ENCODE measurements at places on chromosomes 1 and 21.

GRCh38 chr1:108034396-108034795, 69.4 kb upstream of the VAV3 start:
- DNase-seq: no peak

- DNase-seq: no peak
Observed at GRCh38 chr1:64567426-64568170, 97.7 kb downstream of the CACHD1 start.

DNA sequence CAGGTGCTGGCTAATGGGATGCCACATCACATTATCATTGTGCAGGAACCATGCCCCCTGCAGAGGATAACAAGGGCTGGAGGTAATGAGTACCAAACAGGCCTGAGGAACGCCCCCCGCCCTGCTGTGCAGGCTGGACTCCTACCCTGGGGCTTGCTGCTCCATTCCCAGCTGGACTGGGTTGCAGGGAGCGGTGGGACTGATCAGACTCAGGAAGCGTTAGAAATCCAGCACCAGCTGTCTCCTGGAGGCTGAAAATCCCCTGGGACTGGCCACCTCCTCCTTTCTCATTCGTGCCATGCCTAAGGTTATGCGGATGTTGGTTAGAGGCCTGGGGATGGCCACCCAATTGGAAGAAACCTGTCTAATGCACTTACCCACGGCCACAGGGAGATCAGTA, 36.9 kb upstream of the POU3F1 start:
- no peak for DNase-seq

DNA sequence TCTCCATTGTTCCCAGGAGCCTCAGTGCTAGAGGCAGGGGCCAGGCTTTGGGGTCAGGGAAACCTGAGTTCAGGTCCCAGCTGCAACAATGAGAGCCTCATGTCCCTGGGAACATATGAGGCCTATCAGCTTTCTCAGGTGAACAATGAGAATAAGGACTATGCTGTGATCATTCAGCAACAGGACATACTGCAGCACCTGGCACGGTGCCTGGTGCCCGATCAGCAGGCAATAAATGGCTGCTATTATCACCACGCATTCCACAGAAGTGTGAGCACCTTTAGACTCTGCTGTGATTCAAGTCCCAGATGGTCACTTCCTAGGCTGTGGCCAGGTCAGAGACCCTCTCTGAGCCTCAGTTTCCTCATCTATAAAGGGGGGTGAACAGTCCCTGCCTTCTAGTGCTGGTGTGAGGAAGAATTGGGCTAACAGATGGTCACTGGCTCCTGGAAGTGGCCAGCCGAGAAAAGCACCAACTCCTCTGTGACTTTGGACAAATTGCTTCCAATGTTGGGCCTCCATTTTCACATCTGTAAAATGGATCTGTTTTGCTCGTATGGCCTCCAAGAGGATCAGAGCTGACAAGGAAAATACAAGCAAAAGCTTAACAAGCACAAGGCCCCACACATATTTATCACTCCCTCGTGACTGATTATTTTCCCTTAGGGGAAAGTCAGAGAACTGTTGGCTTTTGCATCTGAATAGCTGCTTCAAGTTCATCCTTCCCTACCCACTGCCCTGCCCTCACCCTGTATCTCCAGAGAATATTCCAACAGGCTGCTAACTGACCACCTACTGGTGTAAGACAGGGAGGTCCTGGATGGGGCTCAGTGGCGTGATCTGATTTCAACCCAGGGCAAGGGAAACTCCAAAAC, 1.1 kb downstream of the SLC5A9 start:
- no peak for DNase-seq

DNA sequence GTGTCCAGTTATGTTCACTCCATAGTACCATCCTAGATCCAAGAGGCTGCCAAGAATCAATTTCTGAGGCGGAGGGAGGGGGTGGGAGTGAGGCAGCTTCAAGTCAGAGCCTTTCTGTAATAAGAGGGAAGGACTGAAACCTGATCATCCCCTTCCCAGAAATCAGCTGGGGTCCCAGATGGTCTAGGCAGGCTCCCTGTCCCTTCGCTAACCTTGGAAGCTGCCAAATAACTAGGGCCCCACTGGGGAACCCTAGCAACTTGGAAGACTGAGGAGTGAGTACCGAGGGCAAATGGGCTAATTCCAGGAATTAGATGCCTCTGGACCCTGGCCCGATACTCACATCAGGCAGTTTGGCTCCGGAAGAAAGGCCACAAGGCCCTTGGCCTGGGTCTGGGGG, 113.3 kb downstream of the NAV1 start:
- no peak for DNase-seq

DNA sequence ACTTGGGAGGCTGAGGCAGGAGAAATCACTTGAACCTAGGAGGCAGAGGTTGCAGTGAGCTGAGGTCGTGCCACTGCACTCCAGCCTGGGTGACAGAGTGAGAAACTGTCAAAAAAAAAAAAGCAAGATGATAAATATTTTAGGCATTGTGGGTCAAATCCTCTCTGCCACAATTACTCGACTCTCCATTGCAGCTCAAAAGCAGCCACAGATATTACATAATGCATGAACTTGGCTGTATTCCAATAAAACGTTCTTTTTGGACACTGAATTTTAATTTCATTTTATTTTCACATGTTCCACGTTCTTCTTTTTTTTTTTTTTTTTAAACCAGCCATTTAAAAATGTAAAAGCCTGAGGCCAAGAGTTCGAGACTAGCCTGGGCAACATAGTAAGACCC, 69.4 kb downstream of the TCP10L start:
- no peak for DNase-seq

DNA sequence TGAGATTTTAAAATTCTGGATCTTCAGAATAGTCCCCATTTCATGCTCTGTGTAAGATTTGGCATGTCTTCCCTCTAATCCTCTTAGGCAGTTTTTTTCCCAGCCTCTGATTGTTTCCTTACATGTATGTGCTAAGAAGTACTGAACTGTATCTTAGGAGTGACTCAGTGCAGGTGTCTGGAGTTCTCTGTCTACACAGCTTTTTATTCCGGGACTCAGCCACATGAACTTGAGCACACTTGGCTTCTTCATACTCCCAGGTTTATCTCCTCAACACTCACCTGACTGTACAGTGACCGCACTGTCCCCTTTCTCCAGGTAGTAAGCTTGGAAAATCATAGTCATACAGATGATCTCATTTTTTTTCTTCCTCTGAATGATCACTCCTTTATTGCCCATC, 50.7 kb downstream of the SYT14 start:
- no peak for DNase-seq

DNA sequence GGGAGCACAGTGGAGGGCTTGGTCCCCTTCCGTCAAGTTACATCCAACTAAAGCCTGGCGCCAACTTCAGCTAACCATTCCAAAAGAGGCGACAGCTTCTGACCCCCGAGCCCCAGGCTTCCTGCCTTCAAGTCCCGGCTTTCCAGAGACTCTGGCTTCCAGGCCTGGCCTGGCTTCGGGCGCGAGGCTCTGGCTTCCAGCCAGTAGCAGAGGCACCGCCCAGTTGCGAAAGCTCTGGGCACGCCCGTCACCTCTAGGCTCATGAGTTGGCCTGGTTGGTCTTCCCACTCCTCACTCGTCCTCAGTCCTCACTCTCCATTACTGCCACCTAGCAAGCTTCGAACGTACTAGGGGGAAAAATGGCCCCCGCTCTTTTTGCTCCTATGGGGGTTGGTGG, 30.0 kb upstream of the C1orf185 start:
- DNase-seq: no peak

GRCh38 chr1:26127235-26128163, 15.9 kb downstream of the PDIK1L start:
- DNase-seq: no peak

GRCh38 chr1:156527584-156527983, 27.0 kb upstream of the MEF2D start:
- DNase-seq: no peak

GRCh38 chr1:21823980-21824702, 12.1 kb downstream of the LDLRAD2 start:
- no peak for DNase-seq

DNA sequence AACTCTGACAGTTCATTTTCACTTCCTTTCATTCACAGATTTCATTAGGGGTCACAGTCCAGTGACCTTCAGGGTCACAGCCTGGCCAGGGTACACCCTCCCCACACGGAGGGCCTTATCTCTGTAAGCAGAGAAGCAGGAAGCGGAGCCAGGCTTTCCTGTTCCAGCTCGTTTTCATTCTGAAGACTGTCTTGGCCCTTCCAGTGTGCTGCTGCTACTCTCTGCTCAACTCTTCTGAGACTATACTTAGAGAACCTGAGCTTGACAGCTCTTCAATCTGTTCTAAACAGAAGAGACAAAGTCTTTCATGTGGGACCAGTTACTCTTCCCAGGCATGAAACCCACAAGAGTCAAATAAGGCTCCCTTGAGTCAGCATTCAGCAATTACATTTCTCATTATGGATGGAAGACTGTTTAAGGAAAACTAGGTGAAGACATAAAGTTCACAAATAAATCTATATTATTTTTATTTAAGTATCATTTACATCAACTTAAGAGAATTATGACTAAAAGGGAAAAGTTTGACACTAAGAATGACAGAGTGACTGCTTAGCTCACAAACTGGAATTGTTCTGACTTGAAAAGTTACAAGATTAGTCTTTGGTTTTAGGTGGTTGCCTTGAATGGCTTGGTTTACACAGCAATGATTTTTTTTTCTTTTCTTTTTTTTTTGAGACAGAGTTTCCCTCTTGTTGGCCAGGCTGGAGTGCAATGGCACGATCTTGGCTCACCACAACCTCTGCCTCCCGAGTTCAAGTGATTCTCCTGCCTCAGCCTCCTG, 4.8 kb upstream of the TDRD10 start:
- no peak for DNase-seq

GRCh38 chr1:11648039-11648438, 6.2 kb downstream of the FBXO2 start:
- DNase-seq: no peak

- DNase-seq: no peak
Observed at GRCh38 chr1:226640321-226641136, 92.0 kb downstream of the STUM start.

- DNase-seq: no peak
Observed at GRCh38 chr1:1050577-1051052, 23.5 kb downstream of the RNF223 start.

DNA sequence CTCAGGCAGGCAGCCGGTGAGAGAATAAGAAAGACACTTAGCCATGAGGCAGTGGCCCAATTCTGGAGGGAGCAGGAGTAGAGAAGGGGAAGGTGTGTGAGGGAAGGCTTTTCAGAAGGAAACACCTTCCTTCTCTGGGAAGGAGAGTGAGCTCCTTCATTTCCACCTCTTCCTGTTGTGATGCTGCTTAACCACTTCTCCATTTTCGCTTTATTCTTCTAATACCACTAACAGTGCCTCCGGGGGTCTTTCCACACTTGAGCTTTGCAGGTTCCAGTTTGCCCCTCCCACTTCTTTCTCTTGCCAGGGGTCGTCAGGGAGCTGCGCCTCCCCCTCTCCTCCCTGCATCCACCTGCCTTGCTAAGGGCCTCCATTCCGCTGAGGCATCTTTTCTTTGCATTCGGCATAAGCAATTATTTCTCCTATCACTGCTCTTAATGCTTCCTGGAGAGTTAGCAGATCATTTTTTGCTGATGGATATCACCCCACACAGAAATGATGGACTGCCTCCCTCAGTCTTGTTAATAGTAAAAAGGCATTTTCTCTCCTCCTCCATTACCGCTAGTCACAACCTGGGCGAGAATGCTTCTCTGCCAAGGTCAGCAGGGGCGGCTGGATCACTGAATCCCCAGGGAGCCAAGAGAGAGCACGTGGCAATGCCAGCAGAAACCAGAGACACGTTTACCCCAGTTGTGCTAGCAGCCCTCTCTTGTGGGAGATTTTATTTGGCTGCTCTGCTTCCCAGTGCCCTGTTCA, 74.8 kb downstream of the ELAVL4 start:
- no peak for DNase-seq

DNA sequence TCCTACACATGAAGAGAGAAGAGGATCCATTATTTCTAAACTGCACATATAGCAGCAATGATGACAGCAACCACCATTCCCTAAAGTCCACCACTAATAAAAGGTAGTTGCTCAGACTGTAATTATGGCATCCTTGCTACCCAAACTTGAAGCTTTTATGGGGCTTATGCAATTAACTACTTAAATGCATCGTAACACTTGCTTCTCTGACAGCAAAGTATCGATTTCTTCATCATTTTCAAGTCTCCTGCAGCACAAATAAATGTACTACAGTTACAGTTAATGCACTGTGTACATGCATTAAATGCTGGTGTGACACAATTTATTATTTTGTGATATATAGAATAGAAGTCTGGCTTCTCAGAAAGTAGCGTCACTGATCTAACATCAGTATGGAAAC, 241.7 kb downstream of the USH2A start:
- no peak for DNase-seq

GRCh38 chr1:39829791-39830533, 41.3 kb upstream of the BMP8B start:
- DNase-seq: no peak

GRCh38 chr1:17201201-17202021, 3.5 kb upstream of the PADI1 start:
- DNase-seq: no peak

GRCh38 chr1:214463596-214463995, 87.8 kb downstream of the PTPN14 start:
- no peak for DNase-seq

- DNase-seq: no peak
Observed at GRCh38 chr1:2316451-2316961, 74.8 kb downstream of the MORN1 start.

GRCh38 chr1:39418236-39418635, 73.2 kb upstream of the BMP8A start:
- no peak for DNase-seq

GRCh38 chr1:2921970-2922686, 99.1 kb upstream of the ACTRT2 start:
- no peak for DNase-seq

GRCh38 chr1:206832352-206832880, 33.0 kb upstream of the IL20 start:
- no peak for DNase-seq

GRCh38 chr1:71270394-71270915, 189.6 kb upstream of the ZRANB2 start:
- no peak for DNase-seq

- DNase-seq: no peak
Observed at GRCh38 chr1:97157991-97158390, 436.4 kb downstream of the PTBP2 start.

DNA sequence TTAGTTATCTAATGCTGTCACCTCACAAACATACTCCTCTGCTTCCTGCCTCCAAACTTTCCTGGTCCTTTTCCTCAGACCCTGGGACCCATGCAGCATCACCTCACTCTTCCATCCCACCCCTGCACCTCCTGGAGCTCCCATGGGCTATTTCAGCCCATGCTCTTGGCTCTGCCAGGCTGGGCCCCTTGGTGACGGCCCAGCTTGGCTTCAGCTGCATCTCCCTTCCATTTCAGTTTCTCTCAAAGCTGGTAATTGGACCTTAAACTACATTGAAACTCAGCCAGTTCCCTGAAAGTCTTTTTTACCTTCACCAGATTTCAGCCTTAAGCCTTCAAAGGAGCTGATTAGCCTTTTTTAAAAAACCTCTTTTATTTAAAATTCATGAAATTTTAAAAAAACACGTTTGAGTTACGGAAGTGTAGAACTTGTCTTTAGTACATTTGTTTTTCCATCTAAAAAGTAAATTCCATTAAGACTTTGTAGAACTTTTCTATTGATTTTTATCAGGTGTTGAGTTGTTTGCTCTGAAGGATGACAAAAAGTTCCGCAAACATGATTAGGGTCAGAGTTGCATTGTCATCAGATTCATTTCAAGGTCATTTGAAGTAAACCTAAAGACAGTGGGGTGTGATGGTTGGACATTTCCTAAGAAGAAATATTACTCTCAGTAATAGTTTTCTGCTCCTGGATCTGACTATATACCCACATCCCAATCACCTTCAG, 33.5 kb downstream of the AGT start:
- DNase-seq: no peak
